ENCODE measurements at places on chromosomes 5 and 9.

DNA sequence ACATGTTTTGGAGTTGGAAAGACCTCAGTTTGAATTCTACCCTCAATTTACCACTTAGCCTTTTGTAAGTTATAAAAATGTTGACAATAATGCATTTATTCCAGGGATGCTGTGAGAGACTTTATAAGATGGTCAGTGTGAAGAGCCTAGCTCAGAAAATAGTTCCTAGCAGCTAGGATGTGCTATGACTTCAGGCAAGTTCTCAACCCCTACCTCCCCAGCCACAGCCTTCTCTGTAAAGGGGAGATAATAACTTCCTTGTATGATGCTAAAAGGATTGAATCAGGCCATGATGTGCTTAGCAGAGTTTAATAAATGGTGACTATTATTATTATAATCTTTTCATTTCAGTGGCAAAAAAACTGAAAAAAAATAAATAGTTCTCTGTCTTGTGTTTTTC is 77.6 kb downstream of the ALDH1A1 start:
- DNase-seq = no peak

DNA sequence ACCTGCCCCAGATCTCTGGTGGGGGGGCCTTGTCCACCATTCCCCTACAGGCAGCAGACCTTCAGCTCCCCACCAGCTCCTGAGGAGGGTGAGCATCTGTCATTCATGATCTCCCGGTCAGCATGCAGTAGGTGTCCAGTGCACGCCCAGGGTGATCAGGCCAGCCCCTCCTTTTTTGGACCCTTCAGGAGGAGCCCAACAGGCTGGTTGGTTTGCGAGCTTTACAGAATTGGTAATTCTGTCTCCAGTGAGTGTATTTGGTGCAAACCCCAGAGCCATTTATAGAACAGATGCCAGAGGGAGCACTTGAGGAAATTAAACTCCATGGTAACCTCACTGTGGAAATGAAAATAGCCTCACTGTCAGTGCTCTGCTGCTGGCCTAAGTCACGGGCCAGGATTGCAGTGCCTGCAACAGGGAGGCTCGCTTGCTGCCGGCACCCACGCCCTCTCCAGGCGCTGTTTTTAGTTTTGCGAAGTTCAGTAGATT is 23.4 kb downstream of the WNK2 start:
- DNase-seq = no peak

- DNase-seq = no peak
Measured at GRCh38 chr5:95042037-95042436, 242.9 kb downstream of the MCTP1 start.

DNA sequence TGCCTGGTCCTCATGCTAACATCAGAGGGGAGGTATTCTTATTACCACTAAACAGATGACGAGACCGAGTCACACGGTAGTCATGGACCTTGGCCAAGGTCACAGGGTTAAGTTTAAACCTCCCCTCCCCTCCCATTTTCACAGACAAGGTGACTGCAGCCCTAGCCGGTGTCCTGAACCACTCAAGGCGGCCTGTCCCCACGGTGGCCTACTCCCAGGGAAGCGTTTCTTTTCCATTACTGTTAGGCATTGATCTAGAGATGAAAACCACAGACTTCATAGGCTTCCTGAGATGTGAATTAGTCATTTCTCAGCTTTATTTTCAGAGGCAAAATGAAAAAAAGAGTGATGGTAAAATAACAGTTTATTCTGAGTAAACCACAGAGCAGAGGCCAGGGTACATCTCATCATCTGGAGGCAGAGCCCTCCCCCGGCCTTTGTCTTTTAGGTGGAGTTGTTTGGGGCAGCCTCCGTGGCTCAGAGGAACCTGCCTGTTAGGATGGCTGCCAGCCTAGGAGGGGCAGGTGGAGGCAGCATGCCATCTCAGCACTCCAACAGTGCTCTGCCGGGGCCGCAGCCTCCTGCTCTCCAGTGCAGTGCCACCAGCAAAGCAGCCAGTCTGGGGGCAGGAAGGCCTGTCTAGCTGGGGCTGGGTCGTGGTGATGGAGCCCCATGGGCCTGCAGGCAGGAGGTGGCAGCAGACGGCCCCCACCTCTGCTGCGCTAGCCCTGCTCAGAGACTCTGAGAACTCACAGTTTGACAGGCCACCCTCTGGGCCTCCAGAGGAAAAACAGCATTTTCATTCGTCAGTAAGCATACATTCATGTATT is 71.2 kb downstream of the RAPGEF1 start:
- peak; percentile 52 for DNase-seq

DNA sequence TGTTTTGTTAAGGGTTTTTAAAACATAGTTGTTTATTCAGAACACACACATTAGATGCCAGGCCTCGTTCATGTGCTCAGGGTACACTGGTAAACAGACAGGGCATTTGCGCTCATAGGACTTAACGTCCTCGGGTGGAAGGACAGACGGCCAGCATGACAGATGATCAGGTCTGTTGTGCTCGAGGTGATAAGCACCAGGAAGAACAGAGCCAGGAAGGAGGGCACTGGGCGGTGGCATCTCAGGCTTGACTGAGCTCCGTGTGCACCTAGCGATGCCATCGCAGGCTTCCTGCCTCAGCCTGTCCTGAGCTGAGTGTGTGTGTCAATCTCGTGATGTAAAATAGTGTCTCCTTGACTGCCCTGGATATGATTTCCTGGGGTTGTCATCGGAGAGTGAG is 96.5 kb downstream of the EHMT1 start:
- no peak for DNase-seq

All from T-helper 2 cell (primary cell).